ENCODE measurements at places on chromosomes 13 and 19. TPM values are rescaled to one million over a fixed set of nuclear protein-coding genes. Genes with fewer than 3 reads are reported as not detected.

DNA sequence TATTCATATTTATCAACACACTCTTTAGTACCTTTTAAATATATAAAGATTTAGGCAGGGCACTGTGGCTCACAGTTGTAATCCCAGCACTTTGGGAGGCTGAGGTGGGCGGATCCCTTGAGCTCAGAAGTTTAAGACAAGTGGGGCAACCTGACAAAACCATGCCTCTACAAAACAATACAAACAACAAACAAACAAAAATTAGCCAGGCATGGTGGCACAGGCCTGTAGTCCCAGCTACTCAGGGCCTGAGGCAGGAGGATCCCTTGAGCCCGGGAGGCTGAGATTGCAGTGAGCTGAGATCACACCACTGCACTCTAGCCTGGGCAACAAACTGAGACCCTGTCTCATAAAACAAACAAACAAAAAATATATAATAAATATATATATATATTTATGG, 1748.3 kb upstream of the PCDH20 start:
- no peak for DNase-seq
- no peaks in the 10 kb centered on the region for H3K27me3 ChIP-seq
- no peaks in the 10 kb centered on the region for H3K36me3 ChIP-seq

DNA sequence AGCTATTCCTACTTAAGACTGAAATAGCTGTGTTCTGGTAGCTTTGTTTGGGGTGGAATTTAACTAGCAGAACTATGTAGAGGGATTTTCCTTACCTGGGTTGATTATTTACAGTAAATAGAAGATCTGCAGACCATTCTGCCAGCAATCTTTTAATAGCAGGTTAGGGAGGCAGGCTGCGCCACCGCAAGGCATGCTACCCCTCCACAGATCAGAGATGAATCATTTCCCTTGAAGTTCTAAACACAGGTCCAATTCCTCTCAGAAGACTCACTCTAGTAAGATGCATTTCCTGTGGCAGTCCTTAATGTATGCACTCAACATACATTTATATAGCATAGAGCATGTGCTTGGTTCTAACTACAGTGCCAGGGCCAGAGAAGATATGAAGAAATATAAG, 109.0 kb downstream of the TNFRSF19 start:
- no peak for DNase-seq
- no peak overlapping the region for H3K27ac ChIP-seq
- H3K4me3 ChIP-seq, result no peak overlapping the region
- peaks cover 10% of the 10 kb centered on the region for H3K27me3 ChIP-seq

DNA sequence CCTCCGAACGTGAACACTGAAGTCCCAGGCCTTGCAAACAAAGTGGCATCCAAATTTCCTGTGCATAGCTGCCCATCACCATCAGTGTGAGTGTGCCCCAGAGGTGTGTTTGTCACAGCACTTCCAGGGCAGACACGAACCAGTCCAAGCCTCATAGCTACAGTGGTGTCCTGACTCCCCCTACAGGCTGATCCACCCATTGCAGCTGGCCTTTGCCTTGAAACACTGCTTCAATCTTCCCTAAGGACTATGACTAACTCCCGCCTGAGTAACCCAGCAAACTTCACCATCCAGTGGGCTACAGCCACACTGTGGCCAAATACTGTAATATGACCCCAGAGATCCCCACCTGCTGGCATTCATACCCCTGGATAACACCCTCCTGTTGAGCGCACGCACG, 3.9 kb downstream of the ZNF266 start:
- no peak for DNase-seq
- H3K4me3 ChIP-seq, result no peak overlapping the region
- peaks cover 24% of the 10 kb centered on the region for H3K4me1 ChIP-seq
- peaks cover 75% of the 10 kb centered on the region for H3K36me3 ChIP-seq
- H3K27me3 ChIP-seq, result no peaks in the 10 kb centered on the region

DNA sequence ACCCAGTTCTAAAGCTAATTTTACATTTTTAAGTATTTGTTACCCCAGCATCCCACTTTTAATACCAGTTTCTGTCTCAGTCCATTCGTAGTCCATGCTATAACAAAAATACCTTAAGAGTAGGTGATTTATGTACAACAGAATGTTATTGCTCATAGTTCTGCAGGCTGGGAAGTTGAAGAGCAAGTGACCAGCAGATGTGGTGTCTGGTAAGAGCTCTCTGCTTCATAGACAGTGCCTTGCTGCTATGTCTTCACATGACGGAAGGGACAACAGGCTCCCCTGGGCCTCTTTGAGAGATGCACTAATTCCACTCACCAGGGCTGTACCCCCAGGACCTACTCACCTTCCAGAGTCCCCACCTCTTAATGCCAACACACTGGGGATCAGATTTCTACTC, 96.6 kb downstream of the COL4A2 start:
- no peak overlapping the region for H3K4me3 ChIP-seq
- DNase-seq, result no peak
- H3K36me3 ChIP-seq, result no peaks in the 10 kb centered on the region
- H3K4me1 ChIP-seq, result peaks cover 42% of the 10 kb centered on the region
- H3K27me3 ChIP-seq, result peaks cover 6% of the 10 kb centered on the region
- no peak overlapping the region for H3K27ac ChIP-seq

DNA sequence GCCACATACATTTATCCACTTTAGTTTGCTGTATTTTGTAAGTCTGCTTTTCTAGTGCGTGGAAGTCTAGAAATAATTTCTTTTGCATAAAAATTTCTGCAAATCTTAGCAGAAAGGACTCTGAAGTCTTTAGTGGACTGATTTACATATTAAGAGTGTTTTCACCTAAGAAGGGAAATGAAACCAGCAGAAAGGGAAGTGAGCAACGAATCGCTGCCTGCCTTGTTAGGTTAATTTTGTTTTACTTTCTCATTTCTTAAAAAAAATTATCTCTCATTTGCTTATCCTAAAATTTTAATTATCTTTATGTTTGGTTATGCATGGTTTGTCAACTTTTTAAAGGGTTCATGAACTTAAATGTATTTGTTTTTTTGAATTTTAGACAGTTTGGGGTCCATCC, 767 bp upstream of the GPR18 start:
- DNase-seq, result no peak
- H3K4me3 ChIP-seq, result peak overlapping the region; percentile 35
- H3K36me3 ChIP-seq, result no peaks in the 10 kb centered on the region
- H3K27ac ChIP-seq, result peak overlapping the region; percentile 86
- no peaks in the 10 kb centered on the region for H3K27me3 ChIP-seq
- H3K4me1 ChIP-seq, result peaks cover 100% of the 10 kb centered on the region

- H3K4me3 ChIP-seq, result no peak overlapping the region
- H3K27ac ChIP-seq, result no peak overlapping the region
- H3K4me1 ChIP-seq, result no peaks in the 10 kb centered on the region
Observed at GRCh38 chr13:27283906-27284493, 13.4 kb downstream of the RASL11A start.

Gene PSG7
- not detected for total RNA-seq

- no peak overlapping the region for H3K27ac ChIP-seq
- H3K4me1 ChIP-seq, result no peaks in the 10 kb centered on the region
- DNase-seq, result no peak
- H3K36me3 ChIP-seq, result no peaks in the 10 kb centered on the region
- no peak overlapping the region for H3K4me3 ChIP-seq
Observed at GRCh38 chr19:29293292-29293691, 80.3 kb upstream of the UQCRFS1 start.

Gene FFAR1
- 0.26 TPM for total RNA-seq

Gene ZNF813
- 4.8 TPM for total RNA-seq

GRCh38 chr19:38840583-38840968, 9.0 kb upstream of the ECH1 start:
- no peak for DNase-seq
- peaks cover 43% of the 10 kb centered on the region for H3K4me1 ChIP-seq
- H3K4me3 ChIP-seq, result no peak overlapping the region

Gene SHD
- total RNA-seq, result not detected

- peaks cover 96% of the 10 kb centered on the region for H3K4me1 ChIP-seq
- no peak for DNase-seq
- peak overlapping the region; percentile 81 for H3K27ac ChIP-seq
- H3K36me3 ChIP-seq, result no peaks in the 10 kb centered on the region
- H3K4me3 ChIP-seq, result no peak overlapping the region
- no peaks in the 10 kb centered on the region for H3K27me3 ChIP-seq
Observed at GRCh38 chr19:38684078-38684861, 36.8 kb downstream of the ACTN4 start.

Gene DCLK1
- 12.4 TPM for total RNA-seq

GRCh38 chr13:54394908-54395307, 1366.3 kb downstream of the OLFM4 start:
- H3K4me3 ChIP-seq, result no peak overlapping the region
- H3K36me3 ChIP-seq, result no peaks in the 10 kb centered on the region

Gene SIPA1L3
- 45.1 TPM for total RNA-seq

DNA sequence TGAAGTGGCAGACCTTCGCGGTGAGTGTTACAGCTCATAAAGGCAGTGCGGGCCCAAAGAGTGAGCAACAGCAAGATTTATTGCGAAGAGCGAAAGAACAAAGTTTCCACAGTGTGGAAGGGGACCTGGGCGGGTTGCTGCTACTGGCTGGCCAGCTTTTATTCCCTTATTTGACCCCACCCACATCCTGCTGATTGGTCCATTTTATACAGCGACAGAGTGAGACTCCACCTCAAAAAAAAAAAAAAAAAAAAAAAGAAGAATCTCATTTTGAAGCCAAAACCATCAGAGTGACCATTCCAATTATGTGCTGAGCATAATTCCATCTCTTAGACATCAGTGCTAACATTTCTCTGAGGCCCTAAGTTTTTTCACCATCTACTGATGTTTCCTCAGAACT, 1.9 kb upstream of the ZNF552 start:
- peaks cover 11% of the 10 kb centered on the region for H3K36me3 ChIP-seq
- H3K4me3 ChIP-seq, result no peak overlapping the region
- H3K4me1 ChIP-seq, result peaks cover 41% of the 10 kb centered on the region
- DNase-seq, result no peak

GRCh38 chr13:102631198-102631597, 34.4 kb downstream of the TPP2 start:
- peaks cover 100% of the 10 kb centered on the region for H3K36me3 ChIP-seq
- H3K4me3 ChIP-seq, result no peak overlapping the region
- no peak overlapping the region for H3K27ac ChIP-seq
- no peak for DNase-seq

GRCh38 chr13:47211106-47211505, 314.3 kb upstream of the HTR2A start:
- no peak overlapping the region for H3K27ac ChIP-seq
- H3K4me1 ChIP-seq, result no peaks in the 10 kb centered on the region
- H3K27me3 ChIP-seq, result no peaks in the 10 kb centered on the region

- no peaks in the 10 kb centered on the region for H3K36me3 ChIP-seq
- H3K4me3 ChIP-seq, result no peak overlapping the region
- H3K27ac ChIP-seq, result no peak overlapping the region
- no peaks in the 10 kb centered on the region for H3K27me3 ChIP-seq
Observed at GRCh38 chr13:97875911-97876310, 77.6 kb upstream of the IPO5 start.

- no peaks in the 10 kb centered on the region for H3K27me3 ChIP-seq
- H3K27ac ChIP-seq, result no peak overlapping the region
- no peak for DNase-seq
- H3K4me1 ChIP-seq, result peaks cover 14% of the 10 kb centered on the region
- no peaks in the 10 kb centered on the region for H3K36me3 ChIP-seq
- H3K4me3 ChIP-seq, result no peak overlapping the region
Observed at GRCh38 chr13:32026623-32027022, 5.0 kb upstream of the FRY start.

DNA sequence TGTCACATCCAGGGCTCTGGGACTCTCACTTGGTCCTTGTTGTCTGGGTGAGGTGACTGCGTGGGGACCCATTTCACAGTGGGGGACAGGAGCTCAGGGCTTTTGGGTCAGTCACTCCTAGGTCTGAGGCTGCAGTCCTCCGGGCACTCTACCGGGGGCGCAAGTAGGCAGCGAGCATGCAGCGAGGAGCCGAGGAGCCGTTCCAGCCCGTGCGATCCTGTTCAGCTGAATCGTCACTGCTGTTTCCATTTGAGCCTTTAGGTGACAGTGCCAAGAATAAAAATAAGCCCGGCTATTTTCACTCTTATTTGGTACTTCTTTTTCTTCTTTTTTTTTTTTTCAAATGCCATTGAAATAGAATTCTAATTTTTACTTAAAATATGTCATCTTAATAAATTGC, 126.5 kb downstream of the ZNF536 start:
- no peak for DNase-seq
- H3K4me1 ChIP-seq, result no peaks in the 10 kb centered on the region
- H3K4me3 ChIP-seq, result no peak overlapping the region
- no peak overlapping the region for H3K27ac ChIP-seq

GRCh38 chr13:32824061-32824460, 192.2 kb upstream of the KL start:
- H3K36me3 ChIP-seq, result no peaks in the 10 kb centered on the region
- no peak overlapping the region for H3K27ac ChIP-seq
- no peak overlapping the region for H3K4me3 ChIP-seq

Gene ZNF780A
- 33.0 TPM for total RNA-seq

Gene NLRP7
- 0.09 TPM for total RNA-seq
